ENCODE measurements at places on chromosomes 2 and 18. TPM values are rescaled to one million over a fixed set of nuclear protein-coding genes. Genes with fewer than 3 reads are reported as not detected.

The CMPK2 gene
- 2.7 TPM for total RNA-seq

The PRSS56 gene
- not detected for total RNA-seq

The HOXD3 gene
- total RNA-seq: not detected

The GPR17 gene
- not detected for total RNA-seq

The COQ10B gene
- total RNA-seq: 22.3 TPM

The ABHD1 gene
- total RNA-seq: not detected
